Activated CD4-positive, alpha-beta T cell treated with anti-CD3 and anti-CD28 coated beads, Interleukin-10, Interleukin-2, amounts not matched to agents 100 ng/mL and 50 ng/mL, durations not matched to agents 16 hours and 8 hours (primary cell): ENCODE measurements at places on chromosomes 1 and 21.
A peak's percentile ranks its signal among the peaks of the same experiment; 100 is the strongest.

- no peak for DNase-seq
Measured at GRCh38 chr1:80047791-80048190, 1041.3 kb upstream of the ADGRL4 start.

GRCh38 chr1:107934578-107934977, 30.4 kb downstream of the VAV3 start:
- DNase-seq, result peak; percentile 24

GRCh38 chr1:68620571-68620970, 123.7 kb upstream of the DEPDC1 start:
- no peak for DNase-seq

- no peak for DNase-seq
Measured at GRCh38 chr1:209805341-209805781, 581 bp downstream of the IRF6 start.

- no peak for DNase-seq
Measured at GRCh38 chr1:179296356-179297104, 2.9 kb downstream of the SOAT1 start.

DNA sequence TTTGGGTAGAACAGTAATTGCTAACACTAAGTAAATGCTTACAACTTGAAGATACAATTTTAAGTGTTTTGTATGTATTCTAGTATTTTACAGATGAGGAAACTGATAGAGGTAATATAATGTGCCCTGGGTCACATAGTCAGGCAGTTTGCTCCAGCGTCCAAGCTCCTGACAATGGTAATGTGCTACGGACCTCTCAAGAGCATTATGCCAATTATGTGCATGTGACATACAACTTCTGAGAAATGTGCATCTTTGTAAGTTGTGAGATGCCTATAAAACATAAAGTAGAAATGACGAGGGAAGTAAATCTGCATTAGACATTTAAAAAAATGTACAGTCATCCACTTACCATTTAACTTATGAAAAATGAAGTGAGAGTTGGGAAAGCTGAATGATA, 186.8 kb downstream of the LRRC7 start:
- DNase-seq, result no peak

- no peak for DNase-seq
Measured at GRCh38 chr1:206446688-206447421, 23.4 kb upstream of the IKBKE start.

DNA sequence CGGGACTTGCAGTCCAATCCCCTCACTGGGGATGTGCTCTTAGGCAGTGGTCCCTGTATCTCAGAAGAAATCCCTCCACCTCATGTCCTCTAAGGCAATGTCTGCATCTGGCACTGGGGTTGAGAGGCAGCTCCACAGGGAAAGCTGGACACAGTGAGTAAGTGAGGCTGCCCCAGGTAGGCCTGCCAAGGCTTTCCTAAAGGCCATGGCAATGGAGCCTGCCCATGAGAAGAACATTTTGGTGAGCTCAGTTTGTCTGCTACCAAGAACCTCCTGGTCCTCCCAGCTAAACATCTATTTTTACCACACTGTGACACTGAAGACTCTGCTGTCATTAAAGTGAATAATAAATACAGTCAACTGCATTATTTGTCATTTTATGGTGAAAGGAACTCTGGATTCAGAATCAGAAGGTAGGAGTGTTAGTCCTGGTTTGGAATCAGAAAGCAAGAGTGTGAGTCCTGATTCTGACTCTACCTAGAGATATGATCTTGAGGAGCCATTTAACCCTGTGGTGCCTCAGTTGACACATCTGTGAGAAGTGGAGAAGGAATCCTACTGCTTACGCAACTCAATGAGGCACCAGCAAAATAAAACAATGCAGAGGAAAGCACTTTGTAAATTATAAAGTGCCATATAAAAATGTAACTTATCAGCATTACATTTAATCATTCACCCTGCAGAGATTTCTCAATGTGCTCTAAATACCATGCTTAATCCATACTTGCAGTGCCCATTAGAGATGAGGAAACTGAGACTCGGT, 41.0 kb downstream of the TBX15 start:
- no peak for DNase-seq

DNA sequence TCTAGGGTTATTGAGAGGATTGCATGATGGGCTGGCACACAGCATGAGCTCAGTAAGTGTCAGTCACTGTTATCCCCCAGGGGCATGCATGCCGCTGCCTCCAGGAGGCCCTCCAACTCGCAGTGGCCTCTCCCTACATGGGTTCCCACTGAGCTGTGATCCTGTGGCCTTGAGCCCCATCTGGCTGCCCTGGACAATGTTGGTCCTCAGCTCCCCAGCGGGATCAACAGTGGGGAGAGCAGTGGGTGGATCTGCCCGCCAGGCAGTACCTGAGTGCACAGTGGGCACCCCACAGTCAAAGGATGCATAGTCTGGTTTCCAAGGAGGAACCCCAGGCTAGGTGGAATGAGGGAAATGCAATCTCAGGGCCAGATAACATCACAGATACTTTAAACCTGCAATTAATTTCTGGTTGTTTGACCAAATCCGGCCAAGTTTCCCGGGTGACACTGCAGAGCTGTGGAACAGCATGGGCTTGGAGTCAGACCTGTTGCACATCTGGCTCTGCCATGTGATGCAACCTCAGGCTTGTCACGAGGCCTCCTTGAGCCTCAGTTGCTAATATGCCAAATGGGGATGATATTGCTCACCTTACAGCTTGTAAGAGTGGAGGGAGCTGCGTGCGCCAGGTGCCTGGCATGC, 9.3 kb downstream of the PADI3 start:
- no peak for DNase-seq

DNA sequence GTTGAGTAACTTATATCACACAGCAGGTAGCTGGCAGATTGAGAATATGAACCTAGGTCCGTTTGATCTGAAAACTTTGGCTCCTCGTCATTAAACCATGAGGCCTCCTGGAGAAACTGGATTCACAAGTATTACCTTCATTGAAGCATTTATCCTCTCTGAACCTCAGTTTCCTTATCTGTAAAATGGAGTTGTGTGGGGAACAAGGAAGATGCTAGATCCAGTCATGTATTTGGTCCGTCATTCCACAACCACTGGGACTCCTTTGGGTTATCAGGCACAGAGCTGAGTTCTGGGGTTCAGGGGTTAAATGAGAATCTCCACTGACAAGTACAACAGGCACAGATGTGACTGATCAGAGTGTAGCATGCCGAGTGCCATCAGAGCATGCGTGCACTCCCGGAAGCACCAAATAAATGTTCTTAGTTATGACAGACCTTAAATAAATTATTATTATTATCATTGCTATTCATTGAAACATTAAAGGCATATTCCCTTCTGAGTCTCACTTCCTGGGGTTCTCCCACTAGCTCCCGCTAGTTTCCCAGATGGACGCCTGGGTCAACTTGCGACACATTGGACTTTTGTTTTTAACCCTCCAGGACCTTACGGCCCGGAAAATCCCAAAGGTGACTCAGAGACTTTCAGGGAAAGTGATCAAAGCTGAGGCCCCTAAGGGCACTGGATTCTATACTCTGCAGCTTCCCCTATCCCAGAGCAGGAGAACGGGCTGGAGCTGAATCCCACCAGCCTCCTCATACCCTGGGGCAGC, 130.6 kb downstream of the PLPP3 start:
- no peak for DNase-seq

DNA sequence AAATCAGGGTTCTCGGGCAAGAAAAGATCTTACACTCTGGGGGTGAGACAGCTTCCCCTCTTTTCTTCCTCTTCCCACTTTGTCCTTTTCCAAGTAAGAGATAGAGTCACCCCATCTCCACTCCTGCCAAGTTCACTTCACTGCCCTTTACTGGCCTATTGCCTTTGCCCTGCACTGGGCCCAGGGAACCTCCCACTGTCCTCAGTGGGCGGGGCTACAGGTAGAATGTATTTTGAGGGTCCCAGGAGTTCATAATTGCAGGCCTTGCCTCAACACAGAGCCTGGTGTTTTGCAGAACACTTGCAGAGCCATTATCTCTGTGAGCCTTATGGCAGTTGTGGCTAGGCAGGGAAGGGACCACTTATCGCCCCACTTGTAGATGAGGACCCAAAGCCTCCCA, 3.3 kb downstream of the AMPD2 start:
- no peak for DNase-seq

- no peak for DNase-seq
Measured at GRCh38 chr1:2115702-2116341, 65.6 kb downstream of the PRKCZ start.

DNA sequence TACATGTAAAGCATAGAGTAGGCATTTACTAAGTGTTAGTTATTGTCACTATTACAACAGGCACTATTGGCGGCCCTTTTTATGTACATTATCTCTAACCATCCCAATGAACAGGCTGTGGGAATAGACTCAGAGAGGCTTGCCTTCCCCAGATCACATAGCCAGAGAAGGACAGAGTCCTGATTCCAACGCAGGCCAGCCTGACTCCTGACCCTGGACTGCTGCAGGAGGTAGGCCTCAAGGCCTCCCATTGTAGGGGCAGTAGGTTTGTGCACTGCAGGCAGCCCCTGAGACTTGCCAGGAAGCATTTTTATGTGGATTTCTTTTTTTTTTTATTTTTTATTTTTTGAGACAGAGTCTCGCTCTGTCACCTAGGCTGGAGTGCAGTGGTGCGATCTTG, 6.4 kb upstream of the GFI1 start:
- DNase-seq, result no peak

DNA sequence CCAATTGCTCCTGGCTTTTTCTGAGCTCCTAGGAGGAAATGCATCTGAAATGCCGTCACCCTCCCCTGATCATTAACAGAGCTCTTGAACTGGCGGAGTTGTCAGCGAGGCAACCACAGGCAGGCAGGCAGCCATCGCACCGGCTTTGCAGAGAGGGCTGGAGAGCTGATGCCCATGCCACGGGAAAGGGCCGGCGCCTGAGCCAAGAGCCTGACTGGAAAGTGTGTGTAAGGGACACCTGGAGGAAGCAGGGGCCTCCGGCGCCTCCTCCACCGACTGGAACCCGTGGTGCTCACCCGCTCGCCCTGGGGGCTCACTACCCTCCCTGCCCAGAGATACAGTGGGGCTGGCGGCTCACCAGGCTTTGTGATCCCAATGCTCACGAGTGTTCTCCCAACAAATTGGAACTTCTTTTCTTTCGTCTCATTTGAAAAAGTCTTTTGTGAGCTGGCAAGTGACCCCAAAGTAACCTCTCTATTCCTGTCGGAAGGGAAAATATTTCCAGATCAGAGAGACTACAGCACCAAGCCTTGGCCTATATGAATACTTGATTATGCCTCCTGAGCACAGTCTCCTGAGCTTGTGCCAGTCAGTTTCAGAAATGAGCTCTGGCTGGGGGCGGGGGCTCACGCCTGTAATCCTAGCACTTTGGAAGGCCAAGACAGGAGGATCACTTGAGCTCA, 97.7 kb upstream of the SLC25A33 start:
- no peak for DNase-seq

DNA sequence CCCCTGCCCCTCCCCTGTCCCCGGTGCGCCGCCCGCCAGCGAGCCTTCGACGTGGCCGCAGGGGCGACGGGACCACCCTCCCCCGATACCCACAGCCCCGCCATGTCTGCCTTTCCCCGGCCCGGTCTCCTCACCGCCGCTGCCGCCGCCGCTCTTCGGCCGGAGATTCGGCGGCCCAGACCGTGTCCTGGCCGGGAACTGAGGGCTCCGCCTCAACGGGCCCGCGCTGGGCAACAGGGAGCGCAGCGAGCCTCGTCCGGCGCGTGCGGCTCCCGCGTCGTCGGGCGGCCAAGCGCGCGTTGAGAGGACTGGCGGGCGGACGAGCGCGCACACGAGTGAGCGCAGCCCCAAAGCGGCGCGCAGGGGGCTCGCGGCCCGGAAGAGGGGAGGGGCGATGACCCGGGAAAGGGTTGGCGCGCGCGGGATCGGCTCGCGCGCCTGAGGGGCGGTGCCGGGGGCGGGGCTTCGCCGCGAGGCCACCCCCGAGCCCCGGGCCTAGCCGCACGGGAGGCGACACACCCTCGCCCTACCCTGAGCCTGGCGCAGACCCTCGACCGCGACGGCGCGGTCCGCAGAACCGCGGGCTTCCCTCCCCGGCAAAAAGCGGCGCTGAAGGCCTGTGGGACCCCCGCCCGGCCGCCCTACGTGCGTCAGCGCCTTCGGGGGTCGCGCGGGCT, at the start of gene BTG3:
BTG3 (minus strand) TSS at position 337 of the 677 bp plus-strand sequence. CDS start 3,757 bp downstream, outside the sequence.
- DNase-seq, result peak; percentile 91
